Amygdala (tissue), 56 donors: ENCODE measurements at places on chromosomes 6 and 20.

- no peak for DNase-seq
Measured at GRCh38 chr6:346386-347030, 45.0 kb upstream of the IRF4 start.

GRCh38 chr6:107699254-107699653 is 124.9 kb downstream of the SCML4 start:
- DNase-seq, result no peak

DNA sequence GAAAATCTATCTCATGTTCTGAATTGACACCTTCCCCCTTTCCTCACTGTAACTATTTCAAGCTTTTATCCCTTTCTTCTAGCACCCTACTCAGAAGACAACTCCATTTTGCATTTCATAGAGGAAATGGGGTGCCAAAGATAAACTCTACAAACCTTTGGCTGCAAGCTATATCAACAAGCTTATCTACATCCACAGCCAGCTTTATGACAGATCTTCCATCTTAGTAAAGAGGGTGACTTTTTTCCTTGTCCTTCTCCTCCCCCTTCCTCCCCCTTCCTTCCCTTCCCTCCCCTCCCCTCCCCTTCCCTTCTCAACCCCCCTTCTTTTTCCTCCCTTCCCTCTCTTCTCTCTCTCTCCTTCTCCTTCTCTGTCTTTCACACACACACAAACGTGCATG is 58.0 kb upstream of the OLIG3 start:
- DNase-seq, result no peak

DNA sequence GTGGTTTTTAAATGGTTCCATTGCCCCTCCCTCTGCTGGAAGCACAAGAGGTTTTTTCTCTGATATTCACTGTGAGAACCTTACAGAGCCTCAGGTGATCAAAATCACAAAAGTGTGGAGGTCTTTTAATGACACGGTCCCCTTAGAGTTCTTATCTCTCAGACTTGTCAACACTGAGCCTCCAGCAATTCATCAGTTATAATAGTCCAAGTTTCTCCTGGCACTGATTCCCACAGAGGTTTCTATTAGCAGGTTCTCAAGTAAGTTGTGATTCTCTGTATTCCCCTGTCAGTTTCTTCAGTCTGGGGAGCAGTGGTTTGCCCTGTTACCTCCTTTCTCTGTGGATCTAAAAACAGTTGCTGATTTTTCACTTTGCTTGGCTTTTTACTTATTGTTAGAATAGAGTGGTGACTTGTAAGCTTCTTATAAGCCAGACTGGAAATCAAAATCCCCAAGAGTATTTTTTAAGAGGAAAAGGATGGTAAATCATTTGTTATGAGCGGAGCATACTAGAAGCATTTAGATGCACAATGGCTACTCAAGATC is 157.4 kb upstream of the BMP5 start:
- no peak for DNase-seq

DNA sequence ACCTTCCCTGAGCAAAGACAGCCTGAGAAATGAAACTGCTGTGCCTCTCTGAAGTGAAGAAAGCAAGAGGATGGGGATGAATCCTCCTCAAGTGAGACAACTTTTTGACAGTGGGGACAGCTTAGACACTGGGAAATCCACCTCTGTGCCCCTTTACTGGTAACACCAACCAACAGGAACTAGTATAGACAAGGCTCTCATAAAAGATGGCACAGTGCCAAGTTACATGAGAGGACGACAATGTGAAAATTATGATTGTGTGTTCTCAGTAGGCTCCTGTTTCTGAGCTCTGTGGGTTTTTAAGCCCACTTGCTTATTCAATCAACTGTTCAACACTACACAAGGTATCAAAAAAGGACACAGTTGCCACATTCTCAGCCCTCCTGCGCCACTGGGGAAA is 41.6 kb upstream of the LYRM2 start:
- no peak for DNase-seq

GRCh38 chr6:99790679-99791078 is 184.0 kb downstream of the PRDM13 start:
- DNase-seq, result no peak

DNA sequence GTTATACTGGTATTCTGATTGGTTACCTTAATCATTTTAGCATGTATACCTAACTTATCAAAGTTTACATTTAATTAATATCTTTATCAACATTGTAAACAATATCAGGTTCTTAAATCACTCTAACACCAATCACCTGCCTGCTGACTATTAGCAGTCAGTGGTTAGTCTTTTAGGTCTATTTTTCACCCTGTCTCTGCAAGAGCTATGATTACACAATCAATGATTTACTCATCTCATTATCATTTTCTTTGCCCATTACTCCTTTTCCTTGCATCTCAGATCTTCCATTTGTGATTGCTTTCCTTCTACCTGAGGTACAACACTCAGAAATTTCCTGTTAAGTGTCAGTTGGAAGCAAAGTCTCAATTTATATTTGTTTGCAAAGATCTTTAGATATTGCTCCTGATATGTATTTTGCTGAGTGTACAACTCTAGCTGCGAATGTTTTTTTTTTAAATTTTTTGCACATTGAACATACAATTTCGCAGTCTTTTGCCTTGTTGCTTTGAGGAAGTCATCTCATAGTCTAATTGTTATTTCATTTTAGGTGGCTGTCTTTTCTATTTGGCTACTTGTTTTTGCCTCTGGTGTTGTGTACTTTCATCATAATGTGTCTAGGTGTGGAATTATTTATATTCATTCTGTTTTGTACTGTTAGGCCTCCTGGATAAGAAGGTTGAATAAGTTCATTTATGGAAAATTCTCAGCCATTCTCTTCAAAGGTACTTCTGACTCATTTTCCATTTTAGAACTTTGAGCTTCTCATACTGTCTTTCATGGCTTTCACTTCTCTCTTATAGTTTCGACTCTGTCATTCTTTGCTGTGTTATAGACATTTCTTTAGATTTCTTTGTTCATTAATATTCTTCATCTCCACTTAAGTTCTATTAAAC is 104.9 kb upstream of the CEP162 start:
- no peak for DNase-seq

- DNase-seq, result no peak
Measured at GRCh38 chr6:131828080-131828479, 20.3 kb downstream of the ENPP1 start.
